ENCODE measurements at places on chromosomes 6 and 20.

GRCh38 chr6:41463062-41463930 lies 82.9 kb upstream of the FOXP4 start:
- DNase-seq = peak; percentile 28

- no peak for DNase-seq
Measured at GRCh38 chr6:127077886-127078285, 40.6 kb upstream of the RSPO3 start.

GRCh38 chr6:162857326-162857725 lies 129.6 kb downstream of the PACRG start:
- DNase-seq = no peak

GRCh38 chr6:116255246-116255800 lies 1.4 kb upstream of the TSPYL4 start:
- no peak for DNase-seq

DNA sequence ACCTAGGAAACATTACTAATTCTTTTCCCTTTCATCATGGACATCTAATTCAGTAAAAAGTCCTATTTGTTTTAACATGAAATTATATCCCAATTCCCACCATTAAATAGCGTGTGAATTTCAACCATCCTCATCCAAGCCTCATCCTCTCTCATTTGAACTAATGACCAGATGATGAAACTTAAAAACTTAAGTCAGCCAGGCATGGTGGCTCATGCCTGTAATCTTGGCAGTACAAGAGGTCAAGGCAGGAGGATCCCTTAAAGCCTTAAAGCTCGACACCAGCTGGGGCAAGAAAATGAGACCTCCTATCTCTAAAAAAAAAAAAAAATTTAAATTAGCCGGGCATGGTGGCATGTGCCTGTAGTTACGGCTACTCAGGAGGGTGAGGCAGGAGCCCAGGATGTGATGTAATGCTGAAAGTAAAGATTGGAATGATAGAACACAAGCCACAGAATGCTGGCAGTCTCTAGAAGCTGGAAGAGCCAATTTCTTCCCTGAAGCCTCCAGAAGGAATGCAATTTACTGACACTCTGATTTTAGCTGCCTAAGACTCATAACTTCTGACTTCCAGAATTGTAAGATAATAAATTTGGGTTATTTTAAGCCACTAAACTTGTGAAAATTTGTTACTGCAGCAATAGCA lies 27.1 kb upstream of the HAO1 start:
- peak; percentile 42 for DNase-seq

- no peak for DNase-seq
Measured at GRCh38 chr6:30311101-30311500, 15.6 kb upstream of the TRIM39 start.

DNA sequence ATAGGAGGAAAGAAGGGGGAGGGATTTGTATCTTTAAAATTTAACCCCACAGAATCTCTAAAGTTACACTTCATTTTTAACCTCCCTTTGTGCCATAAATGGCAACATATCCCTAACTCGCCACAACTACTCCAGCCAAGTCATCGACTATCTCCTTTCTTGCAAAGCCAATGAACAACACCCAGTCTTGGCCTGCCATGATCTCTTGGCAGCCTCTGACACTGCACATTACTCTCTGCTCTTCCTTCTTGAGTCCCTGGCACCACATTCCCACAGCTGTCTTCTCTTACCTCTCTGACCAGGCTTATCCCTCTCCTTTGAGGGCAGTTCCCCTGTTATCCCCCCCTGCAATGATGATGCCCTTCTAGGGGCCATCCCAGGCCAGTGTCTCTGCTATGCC lies 42.5 kb downstream of the MBOAT1 start:
- no peak for DNase-seq

DNA sequence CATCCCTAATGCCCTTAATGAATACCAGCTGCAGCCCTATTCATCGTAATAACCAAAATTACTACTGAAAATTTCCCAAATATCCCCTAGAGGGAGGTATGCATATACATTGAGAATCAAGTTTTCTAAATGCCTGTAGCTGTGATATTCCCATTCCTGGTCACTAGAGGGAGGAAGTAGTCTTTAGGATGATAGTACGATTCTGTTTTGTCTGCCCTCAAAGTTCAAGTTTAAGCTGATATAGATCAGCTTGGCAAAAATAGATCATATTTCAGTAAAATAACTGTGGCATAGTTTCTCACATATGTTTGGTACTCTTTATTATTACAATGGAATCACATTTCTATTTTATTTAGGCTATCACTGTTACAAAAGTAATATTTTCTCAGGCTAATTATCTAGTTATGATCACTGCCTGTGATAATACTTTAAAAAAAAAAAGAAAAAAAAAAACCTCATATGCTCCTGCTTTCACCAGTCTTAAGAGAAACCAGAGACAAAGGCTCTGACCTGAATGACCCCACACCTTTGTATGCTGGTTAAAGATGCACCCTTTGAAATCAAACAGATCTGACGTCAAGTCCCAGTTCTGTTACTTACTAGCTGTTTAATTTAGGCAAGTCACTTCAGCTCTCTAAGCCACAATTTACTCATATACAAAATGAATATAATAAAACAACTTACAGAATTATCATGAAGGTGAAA lies 11.0 kb downstream of the TSPYL1 start:
- peak; percentile 49 for DNase-seq

- DNase-seq = no peak
Measured at GRCh38 chr20:42125426-42125825, 507.2 kb upstream of the CHD6 start.

- DNase-seq = no peak
Measured at GRCh38 chr6:130396722-130397121, 30.9 kb downstream of the TMEM200A start.

DNA sequence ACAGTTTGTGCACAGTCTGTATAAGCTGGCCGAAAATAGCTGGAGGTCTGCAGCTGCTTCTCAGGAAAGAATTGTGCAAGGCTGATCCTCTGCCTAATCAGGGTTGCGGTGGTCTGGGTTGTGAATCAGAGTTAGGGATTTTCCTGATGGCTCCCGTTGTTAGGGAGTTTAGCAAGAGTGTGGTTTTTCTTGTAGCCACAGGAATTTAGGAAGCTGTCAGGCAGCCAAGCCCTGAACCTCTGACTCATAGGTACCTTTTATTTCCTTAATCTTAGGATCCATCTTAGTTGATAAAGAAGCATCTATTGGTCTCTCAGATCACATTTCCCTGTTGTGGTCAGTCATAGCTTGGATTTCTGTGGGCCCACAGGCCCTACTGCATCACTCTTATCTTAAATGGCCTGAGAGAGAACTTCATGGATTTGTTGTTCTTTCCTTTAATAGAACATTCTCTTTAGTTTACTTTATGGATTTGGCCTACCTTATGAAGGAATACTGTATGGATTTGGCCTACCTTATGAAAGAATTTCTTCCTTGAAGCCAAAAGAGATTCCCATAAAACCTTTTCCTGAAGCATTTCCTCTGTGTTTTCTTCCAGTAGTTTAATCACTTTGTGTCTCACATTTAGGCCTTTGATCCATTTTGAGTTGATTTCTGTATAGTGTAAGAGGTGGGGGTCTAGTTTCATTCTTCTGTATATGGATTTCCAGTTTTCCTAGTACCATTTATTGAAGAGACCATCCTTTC lies 10.3 kb downstream of the KIF25 start:
- DNase-seq = peak; percentile 94

DNA sequence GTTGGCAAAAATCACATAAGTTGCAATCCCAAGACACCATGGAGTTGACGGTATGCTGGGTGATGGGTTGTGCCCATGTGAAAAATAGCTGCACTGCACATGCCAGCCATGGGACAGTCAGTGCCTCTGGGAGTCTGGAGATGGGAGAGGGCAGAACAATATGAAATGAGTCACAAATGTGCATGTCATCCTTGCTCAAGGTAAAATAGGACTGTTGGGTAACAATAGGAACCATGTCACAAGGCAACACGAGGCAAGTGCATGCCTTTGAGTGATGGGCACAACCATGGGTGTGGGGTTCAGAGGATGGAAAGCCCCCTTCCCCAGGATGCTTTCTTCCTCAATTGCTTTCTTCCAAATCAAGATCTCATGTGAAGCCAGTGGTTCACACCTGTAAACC lies 70.5 kb upstream of the PIM1 start:
- DNase-seq = no peak

DNA sequence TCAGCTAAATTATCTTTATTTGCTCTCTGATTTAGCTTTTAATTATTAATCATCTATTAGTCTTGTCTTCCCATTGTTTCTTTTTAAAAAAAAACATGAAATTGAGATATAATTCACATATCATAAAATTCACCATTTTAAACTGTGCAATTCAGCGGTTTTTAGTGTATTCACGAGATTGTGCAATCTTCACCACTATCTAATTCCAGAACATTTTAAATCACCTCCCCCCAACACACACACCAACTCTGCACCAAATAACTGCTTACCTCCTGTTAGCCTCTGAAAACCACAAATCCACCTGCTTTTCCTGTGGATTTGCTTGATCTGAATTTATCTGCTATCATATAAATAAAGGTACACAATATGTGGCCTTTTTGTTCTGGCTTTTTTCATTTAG lies 8.8 kb upstream of the ABRACL start:
- no peak for DNase-seq

- DNase-seq = no peak
Measured at GRCh38 chr6:74070091-74070490, 374.1 kb downstream of the CD109 start.

DNA sequence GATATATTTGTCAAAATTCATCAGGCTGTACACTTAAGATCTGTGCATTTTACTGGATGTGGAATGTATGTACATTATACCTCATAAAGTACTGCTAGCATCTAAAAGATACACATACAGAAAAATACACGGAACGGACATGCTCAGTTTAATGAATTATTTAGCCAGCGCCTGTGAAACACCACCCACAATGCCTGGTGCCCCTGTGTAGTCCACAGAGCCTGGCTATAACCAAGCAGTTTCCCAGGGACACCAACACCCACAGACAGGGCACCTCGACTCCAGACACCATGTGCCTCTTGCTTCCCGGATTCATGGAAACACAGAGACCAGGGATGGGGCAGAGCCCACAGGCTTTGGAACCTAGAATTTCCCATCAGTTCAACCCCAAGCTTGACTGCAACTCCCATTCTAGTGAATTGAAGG lies 17.4 kb upstream of the ARMC12 start:
- DNase-seq = no peak

DNA sequence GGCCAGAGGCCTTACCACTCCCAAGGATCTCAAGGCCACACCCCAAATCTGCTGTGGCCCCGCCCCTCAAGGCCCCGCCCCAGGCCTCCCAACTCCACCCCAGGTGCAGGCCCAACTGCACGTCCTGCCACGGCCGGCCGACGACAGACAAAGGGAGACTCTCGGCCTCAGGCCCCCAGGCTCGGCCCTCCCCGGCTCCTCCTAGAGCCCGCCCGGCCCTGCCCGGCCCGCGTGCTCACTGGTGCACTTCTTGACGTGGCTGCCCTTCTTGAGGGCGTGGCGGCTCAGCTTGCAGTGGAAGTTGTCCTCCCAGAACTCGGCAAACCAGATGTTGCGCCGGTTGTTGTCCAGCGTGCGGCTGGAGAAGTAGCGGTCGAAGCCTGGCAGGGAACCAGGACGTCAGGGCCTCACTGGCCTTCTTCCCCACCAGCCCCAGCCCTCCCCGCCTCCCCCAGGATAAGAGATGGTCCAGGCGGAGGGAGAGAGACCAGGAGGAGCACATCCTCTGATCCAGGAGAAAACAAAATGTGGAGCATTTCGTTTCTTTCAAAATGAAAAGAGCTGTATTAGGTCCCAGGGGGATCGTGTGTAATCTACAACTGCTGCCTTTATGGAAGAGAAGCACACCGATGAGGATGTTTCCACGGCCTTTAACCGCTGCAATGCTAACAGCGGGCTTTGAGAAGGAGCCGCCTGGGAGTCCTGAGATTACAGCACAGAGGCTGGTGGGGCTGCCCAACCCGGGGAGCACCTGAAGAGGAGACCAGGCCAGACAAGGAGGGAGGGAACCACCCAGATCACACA lies 89.4 kb downstream of the GRM4 start:
- no peak for DNase-seq

DNA sequence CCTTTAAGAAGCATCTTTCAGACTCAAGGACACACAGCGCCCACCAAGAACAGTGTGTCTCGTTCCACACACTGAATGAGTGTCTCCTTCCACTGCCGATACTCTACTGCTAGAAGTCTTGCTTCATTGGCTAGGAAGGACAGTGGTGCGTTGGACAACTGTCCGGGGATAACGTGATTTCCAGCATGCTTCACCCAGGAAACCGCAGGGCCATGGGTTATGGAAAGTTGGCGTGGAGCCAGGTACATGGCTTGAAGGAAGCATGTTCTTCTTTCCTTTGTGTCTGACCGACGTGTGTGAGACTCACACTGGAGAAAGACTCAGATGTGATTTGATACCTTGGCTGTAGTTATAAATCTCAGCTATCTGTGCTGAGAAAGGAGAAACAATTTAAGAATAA lies 73.2 kb downstream of the SMOC2 start:
- DNase-seq = peak; percentile 23

DNA sequence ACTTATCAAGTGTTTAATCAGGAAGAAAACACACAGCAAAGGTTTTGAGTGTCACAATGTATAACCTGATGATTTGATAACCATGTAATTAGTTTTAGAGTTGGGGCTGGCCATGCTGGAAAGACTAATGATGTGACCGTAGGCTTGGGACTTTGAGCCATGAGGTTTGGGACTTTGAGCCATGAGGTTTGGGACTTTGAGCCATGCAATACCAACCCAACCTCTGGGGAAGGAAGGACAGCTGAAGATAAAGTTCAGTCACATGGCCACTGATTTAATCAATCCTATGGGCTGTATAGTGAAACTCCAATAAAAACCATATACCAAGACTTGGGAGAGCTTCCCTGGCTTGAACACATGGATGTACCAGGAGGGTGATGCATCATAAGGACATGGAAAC lies 32.8 kb downstream of the SLC35B3 start:
- DNase-seq = no peak

DNA sequence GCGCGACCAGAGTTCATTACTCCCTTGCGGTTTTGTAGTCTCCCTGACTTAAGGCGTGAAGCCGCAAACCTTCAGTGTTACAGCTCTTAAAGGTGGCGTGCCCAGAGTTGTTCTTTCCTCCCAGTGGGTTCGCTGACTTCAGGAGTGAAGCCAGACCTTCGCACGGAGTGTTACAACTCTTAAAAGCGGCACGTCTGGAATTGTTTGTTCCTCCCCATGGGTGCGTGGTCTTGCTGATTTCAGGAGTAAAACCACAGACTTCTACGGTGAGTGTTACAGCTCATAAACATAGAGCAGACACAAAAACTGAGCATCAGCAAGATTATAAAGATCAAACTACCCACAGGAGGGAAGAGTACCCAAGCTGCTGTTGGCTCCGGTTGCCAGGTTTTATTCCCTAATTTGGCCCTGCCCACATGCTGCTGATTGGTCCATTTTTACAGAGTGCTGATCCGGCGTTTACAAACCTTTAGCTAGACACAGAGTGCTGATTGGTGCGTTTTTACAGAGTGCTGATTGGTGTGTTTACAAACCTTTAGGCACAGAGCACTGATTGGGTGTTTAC lies 10.4 kb downstream of the TMEM14C start:
- no peak for DNase-seq
